ENCODE measurements at places on chromosomes 6 and 20. TPM values are rescaled to one million over a fixed set of nuclear protein-coding genes. Genes with fewer than 3 reads are reported as not detected.

TBP gene
- total RNA-seq = 8.8 TPM

RAB44 gene
- 0.05 TPM for total RNA-seq

PTPRT gene
- total RNA-seq = 0.26 TPM

GRCh38 chr6:133899556-133899955 is 10.6 kb downstream of the TCF21 start:
- DNase-seq = no peak

DNA sequence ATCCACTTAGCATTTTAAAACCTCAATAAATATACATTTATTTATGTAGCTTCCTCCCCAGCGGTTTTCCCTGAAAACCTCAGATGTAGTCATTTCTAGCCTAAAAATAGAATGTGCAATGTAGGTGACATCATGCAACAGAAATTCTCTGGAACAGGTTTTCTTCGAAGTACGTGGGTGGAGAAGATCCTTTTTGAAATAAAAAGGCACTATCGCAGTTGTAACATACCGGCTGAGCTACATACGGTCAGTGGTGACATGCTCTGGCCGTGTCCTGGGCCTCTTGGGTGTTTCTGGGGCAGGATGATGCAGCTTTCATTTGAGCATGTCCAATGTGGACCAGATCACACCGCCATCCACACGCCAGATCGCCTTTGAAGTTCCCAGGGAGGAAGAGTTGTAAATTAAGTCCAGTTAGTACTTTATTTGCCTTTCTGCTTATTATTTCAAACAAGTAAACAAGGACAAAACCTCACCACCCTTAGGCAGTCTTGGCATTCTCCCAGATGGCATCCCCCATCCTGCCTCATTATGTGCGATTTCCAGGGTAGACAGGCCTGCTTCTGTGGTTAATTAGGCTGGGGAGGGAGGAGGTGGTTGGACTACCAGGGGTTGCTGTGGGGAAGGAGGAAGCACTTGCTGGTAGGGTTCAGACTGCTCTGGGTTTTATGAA is 109.5 kb upstream of the CLDN20 start:
- DNase-seq = no peak

Measured in left cardiac atrium (tissue), 4 donors.